ENCODE measurements at places on chromosomes 2 and 18.

GRCh38 chr2:38187541-38188011 is 111.6 kb upstream of the CYP1B1 start:
- no peak for DNase-seq

GRCh38 chr2:204669382-204669781 is 124.1 kb downstream of the PARD3B start:
- no peak for DNase-seq

- DNase-seq: no peak
Observed at GRCh38 chr18:65322895-65323294, 427.9 kb upstream of the CDH7 start.

DNA sequence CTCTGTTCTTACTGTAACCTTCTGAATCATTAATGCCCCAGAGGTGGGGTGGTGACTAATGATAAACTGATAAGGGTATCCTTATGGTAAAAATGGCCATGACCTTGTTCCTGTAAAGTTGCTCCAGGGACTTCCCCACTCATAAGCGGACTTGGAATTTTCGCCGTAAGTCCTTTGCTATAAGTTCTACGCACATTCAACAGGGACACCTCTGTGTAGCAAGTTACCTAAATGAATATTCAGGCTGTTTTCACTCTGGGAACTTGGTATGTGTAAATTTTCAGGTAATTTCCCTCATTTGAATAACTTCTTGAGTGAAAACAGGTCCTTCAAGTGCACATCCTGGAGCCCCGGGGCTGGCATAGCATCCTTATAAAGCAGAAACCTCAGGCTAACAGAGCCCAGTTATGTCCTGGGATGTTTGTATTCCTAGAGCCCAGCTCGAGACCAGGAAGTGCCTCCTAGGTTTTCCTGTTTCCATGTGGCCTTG is 9.4 kb upstream of the AGFG1 start:
- no peak for DNase-seq

Data from GM19239 (cell line).